ENCODE measurements at places on chromosomes 5 and 9. TPM values are rescaled to one million over a fixed set of nuclear protein-coding genes. Genes with fewer than 3 reads are reported as not detected.

Gene MYOZ3
- total RNA-seq, result 0.72 TPM

Gene ZFR
- 61.2 TPM for total RNA-seq

Gene DDX4
- total RNA-seq, result not detected

Gene WDR31
- 2.4 TPM for total RNA-seq

Gene PPP3R2
- total RNA-seq, result not detected

Gene CA9
- total RNA-seq, result 1.5 TPM

Gene FOXI1
- not detected for total RNA-seq

Gene ZFP37
- total RNA-seq, result 3.6 TPM

Gene STPG3
- not detected for total RNA-seq

Gene SPARC
- total RNA-seq, result 5,653 TPM

Gene CARD9
- 1.1 TPM for total RNA-seq

Gene GDNF
- total RNA-seq, result 0.54 TPM

Gene MUSK
- not detected for total RNA-seq

Gene CNTNAP3B
- total RNA-seq, result 6.4 TPM

All from fibroblast of the aortic adventitia (primary cell).